ENCODE measurements at places on chromosomes 3 and 15.

DNA sequence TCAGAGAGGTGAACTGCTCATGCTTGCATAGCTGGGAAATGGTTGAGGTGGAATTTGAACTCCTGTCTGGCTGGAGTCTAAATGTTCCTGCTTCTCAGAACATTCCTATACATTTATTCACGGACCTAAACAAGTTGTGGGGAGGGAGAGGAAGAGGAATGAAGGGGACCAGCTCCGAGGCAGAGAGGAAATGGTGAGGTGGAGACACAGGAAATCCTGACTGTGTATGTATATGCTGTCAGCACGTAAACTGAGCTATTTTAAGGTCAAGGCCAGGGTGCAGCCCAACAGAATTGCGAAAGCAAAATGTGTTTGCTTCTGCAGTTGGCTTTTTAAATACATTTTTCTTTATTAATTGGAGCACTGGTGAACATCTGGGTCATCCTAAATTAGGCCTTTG is 74.1 kb upstream of the POMGNT2 start:
- no peak for DNase-seq

- no peak for DNase-seq
These were observed 4.2 kb downstream of the PTPRG start for GRCh38 chr3:61565569-61565968.

DNA sequence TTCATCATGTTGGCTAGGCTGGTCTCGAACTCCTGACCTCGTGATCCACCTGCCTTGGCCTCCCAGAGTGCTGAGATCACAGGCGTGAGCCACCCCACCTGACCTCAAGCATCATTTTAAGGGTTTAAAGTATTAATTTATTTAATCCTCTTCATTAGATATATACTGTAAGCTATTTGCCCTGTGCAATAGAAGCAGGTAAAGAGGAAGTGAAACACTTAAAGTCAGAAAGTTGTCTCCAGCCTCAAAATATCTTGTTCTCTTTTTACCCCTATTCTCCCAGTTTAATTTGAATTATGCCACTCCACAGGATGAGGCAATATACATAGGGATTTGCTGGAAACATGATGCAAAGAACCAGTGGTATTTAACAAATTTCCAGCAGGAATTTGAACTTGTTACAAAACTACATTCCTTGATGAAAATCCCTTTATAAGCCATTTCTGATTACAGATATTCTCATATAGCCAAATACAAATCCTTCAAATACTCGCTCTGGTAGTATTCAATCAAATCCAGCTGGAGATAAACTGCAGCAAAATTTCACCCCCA is 2.0 kb downstream of the NDUFB5 start:
- no peak for DNase-seq

GRCh38 chr15:60548101-60548500 is 69.2 kb upstream of the ICE2 start:
- DNase-seq = no peak

DNA sequence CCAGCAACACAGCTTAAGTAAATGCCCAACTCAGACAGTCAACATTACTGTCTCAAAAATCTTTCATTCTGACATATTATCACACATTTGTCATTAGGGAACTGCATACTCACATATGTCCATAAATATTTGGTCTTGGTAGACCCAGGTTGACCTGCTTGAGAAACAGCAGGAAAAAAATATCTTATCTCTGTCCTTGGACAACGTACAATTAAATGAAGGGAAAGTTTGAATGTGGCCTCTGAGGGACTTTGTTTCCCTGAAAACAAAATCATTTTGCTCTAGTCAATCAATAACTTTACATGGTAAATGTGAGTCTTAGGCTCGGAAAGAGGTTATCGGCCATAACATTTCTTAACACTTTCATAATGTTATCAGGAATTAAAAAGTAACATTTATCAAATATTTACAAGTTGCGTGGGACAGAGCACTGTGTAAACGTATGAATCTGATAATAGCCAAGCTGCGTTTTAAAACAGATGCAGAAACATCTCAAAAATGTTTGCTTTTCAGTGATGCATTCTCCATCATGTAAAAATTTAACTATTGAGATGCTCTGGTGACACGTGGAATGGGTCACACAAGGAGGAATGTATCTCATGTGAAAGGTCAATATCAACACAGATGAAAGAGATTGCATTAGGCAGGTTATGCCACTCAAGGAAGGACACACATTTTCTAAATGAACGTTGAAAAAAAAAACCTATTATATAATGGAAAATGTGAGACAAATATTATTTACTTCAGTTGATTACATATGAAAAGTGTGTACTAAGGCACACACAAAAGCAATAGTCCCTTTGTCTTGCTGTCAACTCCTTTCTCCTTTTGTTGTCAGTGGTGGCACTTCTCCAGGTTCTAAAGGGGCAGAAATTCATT is 304.4 kb downstream of the WDR72 start:
- no peak for DNase-seq

DNA sequence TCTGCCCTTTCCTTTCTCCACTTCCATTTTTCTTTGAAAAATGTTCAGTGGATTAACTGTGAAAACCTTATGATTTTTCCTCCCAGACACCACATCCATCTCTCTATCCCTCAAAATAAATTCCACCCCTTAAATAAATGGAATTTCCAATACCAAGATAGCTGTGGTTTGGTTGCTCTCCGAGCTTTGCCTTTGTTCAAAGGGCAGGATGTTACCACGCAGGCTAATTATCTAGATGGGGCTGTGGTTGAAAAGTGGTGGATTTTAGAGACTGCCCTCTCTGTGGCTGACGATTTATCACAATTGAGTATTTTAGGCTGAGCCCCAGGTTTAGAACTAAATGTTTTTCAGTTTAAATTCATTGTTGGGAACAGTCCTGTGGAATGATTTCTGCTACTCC is 36.9 kb upstream of the CMSS1 start:
- no peak for DNase-seq

DNA sequence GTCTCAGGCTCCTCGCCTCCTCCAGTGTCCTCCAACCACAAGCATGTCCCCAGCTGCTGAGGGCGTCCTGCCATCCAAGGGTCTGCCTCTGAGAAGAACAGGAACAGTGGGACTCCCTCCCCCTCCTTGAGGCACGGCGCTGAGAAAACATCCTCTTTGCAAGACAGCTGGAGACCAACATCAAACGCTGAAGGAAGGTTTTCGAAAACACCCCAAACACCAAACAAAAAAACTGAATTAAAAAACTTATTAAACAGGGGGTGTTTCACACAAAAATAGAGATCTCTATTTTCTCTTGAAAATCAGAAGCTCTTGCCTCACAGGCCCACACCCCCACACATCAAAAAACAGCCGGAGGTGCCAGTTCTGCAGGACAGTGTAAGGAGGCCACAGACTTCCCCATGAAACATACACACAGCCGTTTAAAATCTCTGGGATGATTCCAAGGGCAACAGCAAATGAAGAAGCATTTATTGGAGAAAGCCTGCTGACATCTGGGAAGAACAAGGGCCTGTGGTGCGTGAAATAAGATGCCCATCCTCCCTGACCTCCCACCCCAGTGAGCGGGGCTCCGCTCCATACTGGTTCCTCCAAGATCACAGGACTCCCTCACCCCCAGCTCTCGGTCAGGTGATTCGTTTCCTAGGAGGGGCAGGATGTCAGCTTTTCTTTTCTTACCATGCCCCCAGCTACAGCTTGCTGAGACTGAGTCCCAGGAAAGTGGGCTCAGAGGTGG is 71.3 kb downstream of the NUP210 start:
- DNase-seq = no peak

DNA sequence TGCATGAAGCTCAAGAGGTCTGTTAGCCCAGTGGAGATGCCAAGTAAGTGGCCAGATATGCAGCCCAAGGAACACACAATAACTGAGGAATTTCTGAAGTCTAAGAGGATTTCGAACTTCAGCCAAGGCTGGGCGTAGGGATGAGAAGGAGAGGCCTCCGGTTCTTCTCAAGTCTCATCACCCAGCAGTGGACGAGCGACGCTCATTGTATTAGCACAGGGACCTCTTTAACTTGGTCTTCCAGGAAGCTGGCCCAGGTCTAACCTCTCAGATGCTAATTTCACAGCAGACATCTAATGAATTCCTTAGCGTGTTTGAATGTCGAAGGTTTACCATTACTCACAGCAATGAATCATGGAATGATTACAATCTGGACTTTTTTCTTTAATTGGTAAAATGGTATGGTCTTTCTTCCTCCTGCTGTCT is 85.0 kb downstream of the HES1 start:
- no peak for DNase-seq
